ENCODE measurements at places on chromosomes 3 and 15.

- no peak for DNase-seq
Observed at GRCh38 chr3:107514453-107514852, 8.3 kb upstream of the BBX start.

- no peak for DNase-seq
Observed at GRCh38 chr3:59751606-59752005, 701.8 kb upstream of the CFAP20DC start.

GRCh38 chr15:57595011-57595866 lies 3.5 kb downstream of the MYZAP start:
- no peak for DNase-seq

DNA sequence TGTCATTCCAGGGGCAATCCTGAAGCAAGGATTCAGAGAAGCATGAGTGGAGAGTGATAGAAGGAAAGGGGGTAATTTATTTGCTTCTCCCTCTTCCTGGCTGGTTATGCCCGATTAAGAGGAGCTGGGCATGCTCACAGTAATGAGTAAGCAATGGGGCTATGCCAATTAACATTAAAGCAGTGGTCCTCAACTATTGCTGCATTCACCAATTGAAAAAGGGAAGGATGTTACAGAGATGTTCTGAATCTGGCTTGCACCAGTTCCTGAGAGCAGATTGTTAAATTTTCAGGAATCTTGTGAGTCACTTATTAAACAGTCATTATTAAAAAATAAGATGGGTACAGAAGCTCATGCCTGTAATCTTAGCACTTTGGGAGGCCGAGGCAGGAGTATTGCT lies 85.9 kb upstream of the ZBTB20 start:
- DNase-seq: no peak

DNA sequence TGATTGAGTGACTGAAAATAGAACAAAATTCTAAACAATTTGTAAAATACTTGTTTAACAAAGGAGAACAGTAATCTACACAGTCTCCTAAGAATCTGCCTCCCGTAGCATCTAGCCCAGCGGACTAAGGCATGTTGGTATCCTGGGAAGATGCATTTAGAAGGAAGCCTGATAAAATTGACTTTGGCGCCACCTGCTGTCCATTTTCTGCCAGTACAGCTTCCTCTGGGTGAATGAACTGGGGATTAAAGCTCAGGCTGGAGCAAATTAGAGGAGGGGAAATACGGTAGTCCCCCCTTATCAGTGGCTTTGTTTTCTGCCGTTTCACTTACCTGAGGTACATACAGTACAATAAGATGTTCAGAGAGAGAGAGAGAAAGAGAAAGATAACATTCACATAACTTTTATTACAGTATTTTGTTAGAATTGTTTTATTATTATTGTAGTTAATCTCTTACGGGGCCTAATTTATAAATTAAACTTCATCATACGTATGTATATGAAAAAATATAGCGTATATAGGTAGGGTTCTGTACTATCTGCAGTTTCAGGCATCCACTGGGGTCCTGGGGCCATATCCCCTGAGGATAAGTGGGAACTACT lies 191.6 kb downstream of the GAP43 start:
- peak; percentile 52 for DNase-seq

- no peak for DNase-seq
Observed at GRCh38 chr3:48236531-48236930, 4.4 kb upstream of the ZNF589 start.

GRCh38 chr3:51052562-51052961 lies 332.5 kb upstream of the MANF start:
- no peak for DNase-seq

DNA sequence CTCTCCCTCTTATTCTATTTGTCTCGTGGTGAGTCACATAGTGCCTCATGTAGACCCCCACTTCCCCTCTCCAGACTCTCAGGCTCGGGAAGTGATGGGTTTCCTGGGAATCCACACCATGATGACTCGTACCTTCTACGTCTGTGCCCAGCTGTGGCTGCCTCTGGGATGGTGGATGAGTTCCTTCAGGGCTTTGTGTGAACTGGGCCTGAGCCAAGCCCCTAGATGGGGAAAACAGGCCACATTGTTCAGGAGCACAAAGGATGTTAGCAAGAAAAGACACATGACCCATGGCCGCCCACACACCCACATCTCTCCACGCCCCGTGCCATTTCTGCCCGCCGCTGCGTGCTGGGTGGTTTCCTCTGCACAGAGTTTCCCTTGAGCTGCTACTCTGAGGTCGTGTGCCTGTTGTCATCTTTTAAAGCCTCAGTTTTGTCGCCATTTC lies 10.5 kb downstream of the ISG20 start:
- peak; percentile 83 for DNase-seq

- DNase-seq: no peak
Observed at GRCh38 chr3:72763751-72764440, 84.3 kb downstream of the SHQ1 start.

- no peak for DNase-seq
Observed at GRCh38 chr15:31133890-31134289, 32.4 kb upstream of the TRPM1 start.

DNA sequence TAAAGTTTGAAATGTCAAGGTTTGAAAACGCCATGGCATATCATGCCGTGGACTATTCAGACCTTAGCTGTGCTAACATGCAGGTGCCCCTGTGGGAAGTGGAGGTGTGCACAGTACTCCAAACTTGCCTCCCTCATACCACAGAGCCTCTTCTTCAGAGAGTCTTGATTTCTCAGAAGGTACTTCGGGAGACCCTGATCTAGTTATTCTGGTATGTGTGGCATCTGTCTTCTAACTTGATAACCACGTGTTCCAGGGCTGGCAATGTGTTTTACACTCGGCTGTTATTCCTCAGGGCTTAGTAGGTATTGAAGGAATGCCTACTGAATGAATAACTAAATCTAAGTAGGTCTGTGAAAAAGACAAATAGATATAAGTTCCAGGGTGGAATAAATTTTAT lies 309.9 kb downstream of the CLSTN2 start:
- no peak for DNase-seq

GRCh38 chr3:59286791-59287531 lies 237.1 kb upstream of the CFAP20DC start:
- peak; percentile 18 for DNase-seq

DNA sequence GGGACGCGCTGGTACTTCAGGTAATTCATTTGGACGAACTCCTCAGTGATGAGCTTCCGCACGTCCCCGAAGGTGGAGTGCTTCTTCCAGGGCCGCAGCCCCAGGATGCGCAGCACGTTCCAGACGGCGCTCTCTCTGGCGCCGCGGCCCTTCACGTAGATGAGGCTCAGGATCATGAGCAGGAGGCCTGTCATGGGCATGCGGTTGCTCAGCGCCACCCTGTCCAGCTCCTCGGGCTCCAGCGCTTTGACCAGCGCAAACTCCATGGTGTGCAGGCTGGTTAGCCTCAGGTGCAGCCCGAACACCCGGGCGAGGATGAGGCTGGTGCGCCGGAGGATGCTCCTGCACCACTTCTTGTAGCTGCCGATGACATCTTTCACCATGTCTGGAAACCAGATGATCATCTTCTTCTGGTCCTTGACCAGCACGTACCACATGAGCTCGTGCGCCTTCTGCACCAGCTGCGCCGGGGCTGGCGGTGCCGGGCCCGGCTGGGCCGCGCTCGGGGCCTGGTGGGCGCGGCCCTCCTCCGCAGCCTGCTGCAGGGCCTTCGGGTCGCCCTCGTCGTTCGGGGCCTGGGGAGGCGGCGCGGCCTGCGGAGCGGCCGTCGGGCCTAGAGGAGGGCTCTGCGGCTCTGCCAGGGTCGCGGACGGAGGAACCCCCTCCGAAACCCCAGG lies 501 bp downstream of the NDN start:
- no peak for DNase-seq

DNA sequence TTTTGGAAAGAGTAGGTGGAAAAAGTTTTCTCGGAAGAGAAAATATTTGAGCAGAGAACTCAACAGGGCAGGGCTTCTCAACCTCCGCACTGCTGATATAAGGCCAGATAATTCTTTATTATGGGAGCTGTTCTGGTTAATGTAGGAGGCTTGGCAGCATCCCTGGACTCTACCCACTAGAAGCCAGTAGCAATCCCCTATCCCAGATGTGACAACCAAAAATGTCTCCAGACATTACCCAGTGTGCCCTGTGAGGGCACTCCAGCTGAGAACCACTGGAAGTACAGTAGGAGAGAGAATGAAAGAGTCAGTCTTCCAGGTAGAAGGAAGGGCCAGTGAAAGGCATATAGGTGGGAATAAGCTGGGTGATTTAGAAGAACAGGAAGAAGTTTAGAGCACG lies 647.8 kb upstream of the ADAMTS9 start:
- DNase-seq: no peak

GRCh38 chr3:177119829-177120228 lies 77.5 kb downstream of the TBL1XR1 start:
- DNase-seq: no peak

- DNase-seq: no peak
Observed at GRCh38 chr3:170331143-170331542, 26.4 kb upstream of the SKIL start.

GRCh38 chr3:10292505-10293419 lies at the start of gene GHRL:
TSS of gene GHRL (minus strand) at chr3:10292947. CDS start at chr3:10290180, 2,767 bp downstream.
- no peak for DNase-seq

GRCh38 chr15:98787936-98788757 lies 139.8 kb downstream of the IGF1R start:
- DNase-seq: no peak

- no peak for DNase-seq
Observed at GRCh38 chr3:181313335-181313734, 323.8 kb upstream of the DNAJC19 start.

GRCh38 chr3:45611628-45612081 lies 17.1 kb downstream of the LIMD1 start:
- no peak for DNase-seq

- no peak for DNase-seq
Observed at GRCh38 chr15:45377609-45378148, 665 bp downstream of the GATM start.

- DNase-seq: no peak
Observed at GRCh38 chr3:24363242-24363641, 131.4 kb downstream of the THRB start.

DNA sequence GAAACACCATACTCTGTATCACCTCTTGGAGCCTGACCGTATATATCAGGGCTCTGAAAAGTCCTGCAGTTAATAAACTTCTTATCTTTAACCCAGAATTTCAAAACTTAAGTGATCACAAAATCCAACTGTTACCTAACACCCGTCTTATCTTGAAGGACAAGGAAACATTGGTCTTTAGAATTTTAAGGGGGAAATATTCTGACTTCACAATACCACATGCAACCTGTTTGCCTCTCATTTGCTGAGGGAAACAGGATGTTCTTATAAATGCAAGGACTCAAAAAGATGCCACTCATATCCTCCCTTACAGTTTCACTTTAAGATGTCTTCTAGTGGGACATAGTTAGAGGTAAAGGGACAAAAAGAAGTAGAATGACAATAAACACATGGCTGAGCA lies 67.9 kb downstream of the CRTC3 start:
- DNase-seq: no peak

GRCh38 chr15:68199340-68199739 lies 5.8 kb downstream of the CALML4 start:
- DNase-seq: no peak

- no peak for DNase-seq
Observed at GRCh38 chr3:158702815-158703481, 29.3 kb downstream of the RARRES1 start.

GRCh38 chr3:145971186-145971585 lies 189.8 kb downstream of the PLOD2 start:
- DNase-seq: no peak

GRCh38 chr3:171556148-171556547 lies 95.9 kb upstream of the TNIK start:
- DNase-seq: no peak

DNA sequence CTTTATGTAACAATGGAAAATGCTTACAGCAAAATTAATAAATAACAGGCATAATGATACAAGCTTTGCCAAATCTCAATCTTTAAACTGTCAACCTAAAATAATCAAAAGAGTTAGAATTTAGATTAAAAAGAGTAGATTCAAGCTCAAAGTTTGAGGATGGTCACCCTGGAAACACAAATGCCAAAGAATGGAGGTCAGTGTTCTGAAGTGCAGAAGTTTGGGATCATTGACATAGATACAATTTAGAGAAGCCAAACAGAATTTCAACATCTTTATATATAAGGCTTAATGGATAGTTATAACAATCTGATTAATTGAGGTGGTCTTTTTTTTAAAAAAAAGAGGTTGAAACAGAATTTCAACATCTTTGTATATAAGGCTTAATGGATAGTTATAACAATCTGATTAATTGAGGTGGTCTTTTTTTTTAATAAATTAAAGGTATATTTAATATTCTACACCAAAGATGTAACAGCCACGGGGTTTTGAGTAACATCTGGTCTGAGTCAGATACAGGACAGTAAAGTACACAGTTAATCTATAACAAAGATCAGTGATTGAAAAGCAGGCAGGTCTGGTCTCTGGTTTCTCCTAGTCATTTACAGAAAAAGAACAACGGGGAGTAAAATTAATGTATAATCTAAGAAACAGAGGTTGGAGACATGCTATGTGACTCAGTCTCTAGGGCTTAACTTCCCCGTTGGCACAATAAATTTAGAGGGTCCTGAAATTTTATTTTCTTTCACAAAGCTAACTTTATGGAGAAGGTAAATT lies 490.7 kb downstream of the GBE1 start:
- no peak for DNase-seq

- no peak for DNase-seq
Observed at GRCh38 chr3:168467115-168467714, 371.5 kb upstream of the GOLIM4 start.

GRCh38 chr3:40417845-40418543 lies 31.0 kb downstream of the ENTPD3 start:
- DNase-seq: no peak

DNA sequence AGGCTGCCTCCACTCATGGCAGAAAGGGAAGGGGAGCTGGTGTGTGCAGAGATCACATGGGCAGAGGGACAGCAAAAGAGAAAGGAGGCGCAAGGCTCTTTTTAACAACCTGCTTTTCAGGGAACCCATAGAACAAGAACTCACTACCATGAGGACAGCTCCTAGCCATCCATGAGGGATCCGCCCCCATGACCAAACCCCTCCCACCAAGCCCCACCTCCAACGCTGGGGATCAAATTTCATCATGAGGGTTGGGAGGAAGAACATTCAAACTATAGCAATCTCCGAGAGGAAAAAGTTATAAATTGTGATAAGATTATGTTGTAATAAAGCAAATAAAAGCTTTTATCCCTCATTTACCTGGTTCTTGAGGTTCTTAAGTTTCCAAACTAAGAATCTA lies 84.7 kb upstream of the LMCD1 start:
- no peak for DNase-seq

Measured in stimulated activated effector memory CD8-positive, alpha-beta T cell treated with anti-CD3 and anti-CD28 coated beads, Interleukin-12 subunit alpha, Interleukin-12 subunit beta, amount 100 ng/mL, for 72 hours (primary cell).